ENCODE measurements at places on chromosomes 1 and 21.
A peak's percentile ranks its signal among the peaks of the same experiment; 100 is the strongest.

- DNase-seq: peak; percentile 91
Measured at GRCh38 chr1:32066489-32066873, 6.3 kb upstream of the TMEM39B start.

- DNase-seq: no peak
Measured at GRCh38 chr1:151128800-151129199, 17.6 kb downstream of the SEMA6C start.

DNA sequence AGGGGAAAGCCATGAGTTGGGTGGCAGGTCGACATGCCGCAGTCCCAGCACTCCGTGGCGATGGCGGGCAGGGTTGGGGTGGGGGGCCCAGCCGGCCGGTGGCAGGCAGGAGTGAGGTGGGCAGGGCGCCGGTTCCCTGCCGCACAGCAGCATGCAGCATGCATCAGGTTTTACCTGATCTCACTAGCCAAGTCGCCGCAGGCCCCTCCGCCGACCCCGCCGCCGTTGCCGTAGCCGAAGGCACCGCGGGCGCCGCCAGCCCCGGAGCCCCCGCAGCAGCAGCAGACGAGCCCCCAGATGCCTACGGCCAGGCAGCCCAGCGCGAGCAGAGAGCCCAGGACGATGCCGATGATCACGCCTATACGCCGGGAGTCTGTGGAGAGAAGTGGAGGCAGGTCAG, 6.7 kb downstream of the VSIG8 start:
- no peak for DNase-seq

- DNase-seq: no peak
Measured at GRCh38 chr1:87346130-87346814, 17.6 kb downstream of the LMO4 start.

DNA sequence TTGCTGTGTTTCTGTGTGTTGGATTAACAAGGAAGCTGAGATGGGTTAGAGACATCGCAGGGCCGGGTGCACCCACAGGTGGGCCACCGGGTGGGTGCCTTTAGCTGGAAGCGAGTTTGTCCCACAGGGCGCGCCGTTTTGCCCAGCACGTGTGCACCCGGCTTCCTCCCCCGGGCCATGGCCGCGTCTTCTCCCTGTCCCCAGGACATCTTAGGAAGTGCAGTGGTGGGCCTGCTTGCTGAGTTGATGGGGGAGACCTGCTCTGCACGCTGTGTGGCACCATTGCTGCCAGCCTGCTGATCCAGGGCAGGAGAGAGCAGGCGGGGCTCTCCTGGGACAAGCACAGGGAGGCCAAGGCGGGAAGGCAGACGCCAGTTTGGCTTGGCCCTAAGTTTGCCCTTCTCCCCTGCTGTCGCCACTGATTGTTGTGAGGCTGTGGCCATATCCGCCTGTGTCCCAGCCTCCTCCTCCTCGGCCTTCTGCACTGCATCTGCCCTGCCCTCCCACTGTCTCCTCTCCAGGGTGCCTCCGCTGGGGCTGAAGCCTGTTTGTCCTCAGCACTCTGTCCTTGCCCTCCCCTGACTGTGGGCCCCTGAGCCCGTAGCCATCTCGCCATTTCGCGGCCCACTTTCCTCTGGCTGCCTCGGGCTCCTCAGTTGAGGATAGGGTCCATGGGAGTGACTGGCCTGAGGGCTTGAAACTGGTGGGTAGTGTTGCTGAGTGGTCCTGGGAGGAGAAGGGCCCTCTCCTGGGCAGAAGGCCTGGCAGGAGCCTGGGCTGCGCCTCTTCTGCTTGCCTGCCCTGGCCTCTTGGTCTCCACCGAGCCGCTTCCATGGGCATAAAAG, 47.6 kb downstream of the PKNOX1 start:
- no peak for DNase-seq

DNA sequence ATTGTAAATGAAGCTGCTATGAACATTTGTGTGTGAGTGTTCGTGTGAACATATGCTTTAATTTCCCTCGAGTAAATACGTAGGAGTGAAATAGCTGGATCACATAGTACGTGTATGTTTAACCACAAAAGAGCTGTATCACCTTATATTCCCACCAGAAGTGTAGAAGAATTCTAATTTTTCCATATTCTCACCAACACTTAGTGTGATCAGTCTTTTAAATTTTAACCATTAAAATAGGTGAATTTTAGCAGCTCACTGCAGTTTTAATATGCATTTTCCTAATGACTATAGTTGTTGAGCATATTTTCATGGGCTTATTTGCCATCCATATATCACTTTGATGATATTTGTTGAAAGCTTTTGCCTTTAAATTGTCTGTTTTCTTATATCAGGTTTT, 741.2 kb downstream of the PTPRU start:
- DNase-seq: no peak

- peak; percentile 50 for DNase-seq
Measured at GRCh38 chr1:172549621-172550280, 16.8 kb downstream of the SUCO start.

DNA sequence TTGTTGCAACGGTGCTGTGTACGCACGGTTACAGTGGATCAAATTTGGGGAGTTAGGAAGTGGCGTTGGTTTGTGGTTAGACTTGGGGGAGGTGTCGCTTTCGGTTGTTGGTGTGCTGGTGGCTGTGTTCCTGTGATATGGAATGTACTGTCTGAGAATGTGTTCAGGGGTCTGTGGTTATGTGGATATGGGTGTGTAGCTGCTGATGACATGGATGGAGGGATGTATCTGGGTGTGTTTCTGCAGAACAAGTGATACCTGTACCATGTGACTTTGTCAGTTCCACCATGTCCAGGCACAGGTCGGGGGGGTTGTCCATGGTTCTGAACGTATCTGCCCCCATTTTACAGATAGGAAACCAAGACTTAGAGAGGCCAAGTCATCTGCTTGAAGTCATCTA, 22.7 kb downstream of the PAX7 start:
- no peak for DNase-seq

DNA sequence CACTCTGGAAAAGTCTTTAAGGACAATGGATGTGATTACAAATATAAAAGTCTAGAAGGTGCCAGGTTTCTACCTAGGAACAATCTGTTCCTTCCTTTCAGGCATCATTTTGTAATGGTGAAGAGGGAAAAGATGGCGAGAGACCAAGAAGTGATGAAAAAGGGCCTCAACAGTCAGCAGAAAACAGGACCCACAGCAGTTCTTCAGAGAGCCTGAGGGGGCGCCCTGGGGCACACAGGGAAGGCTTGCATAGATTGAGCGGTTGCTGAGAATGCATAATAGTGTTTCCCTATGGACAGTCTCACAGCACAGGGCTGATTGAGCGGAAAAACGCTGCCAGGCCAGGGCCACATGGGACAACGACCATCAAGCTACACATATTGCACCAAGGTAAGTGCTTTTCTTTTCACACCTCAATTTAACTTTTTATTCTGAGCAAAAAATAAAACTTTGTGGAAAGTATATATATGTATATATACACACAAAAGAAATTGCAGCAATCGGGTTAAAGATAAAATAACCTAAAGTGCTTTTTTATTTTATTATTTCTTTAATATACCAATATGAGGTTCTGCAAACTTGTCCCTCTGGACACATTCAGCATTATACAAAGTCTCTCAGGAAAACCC, 3.1 kb upstream of the YRDC start:
- DNase-seq: peak; percentile 89

GRCh38 chr1:161032409-161032808, 6.4 kb downstream of the TSTD1 start:
- peak; percentile 64 for DNase-seq

DNA sequence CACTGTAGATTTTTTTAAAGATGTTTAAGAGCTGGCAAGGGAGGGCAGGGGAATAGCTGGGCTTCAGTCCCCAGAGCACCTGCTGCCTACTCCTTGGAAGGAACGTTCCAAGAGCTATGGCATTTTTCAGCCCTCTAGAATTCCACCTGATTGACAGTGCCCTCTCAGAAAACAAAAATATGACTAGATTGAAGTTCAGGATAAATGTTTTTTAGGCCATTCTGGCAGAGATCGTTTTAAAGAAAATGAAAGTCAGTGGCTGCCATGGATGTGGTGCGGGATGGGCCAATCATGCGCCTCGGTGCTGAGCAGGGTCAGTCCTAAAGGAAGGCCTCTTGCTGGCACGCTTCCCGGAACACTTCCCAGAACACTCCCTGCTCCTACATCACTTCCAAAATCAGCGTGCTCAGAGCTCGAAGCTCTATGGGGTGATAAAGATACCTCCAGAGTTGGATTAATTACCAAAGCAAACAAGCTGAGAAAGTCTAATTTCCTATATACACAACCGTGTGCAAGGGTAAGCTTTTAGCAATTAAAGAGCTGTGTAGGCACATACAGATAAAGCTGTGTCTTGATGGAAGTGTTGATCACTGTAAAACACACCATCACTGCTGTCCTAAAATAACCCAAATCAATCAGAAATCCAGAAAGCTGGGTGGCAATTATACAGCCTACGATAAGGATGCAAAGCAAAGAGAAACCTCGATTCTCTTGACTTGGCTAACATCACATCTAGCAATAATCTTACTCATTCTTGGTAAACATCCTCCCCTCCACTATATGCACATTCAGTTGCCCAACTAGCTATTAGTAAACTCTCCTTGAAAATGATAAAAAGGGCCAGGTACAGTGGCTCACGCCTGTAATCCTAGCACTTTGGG, 34.6 kb downstream of the TGFBR3 start:
- DNase-seq: peak; percentile 85

DNA sequence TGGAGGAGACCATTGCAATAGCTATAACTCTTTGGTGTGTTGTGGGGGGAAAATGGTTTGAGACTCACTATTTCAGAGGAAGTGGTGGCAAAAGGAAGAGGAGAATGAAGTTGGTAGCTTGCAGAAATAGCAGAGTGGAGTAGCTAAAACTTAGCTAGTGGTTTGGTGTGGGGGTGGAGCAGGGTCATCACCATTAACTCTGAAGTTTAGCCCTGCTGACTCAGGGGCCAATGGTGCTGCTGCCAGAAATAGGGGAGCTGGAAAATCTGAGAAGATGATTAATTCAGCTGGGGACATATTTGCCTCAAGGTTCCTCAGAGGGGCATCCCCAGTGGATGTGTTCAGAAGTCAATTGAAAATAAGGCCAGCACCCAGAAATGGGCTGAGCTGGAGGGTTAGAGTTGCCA, 65.4 kb downstream of the RUNX1 start:
- peak; percentile 35 for DNase-seq

GRCh38 chr21:16079830-16080229, 350.0 kb downstream of the USP25 start:
- peak; percentile 78 for DNase-seq

GRCh38 chr1:5164158-5164557, 509.7 kb downstream of the AJAP1 start:
- DNase-seq: no peak

DNA sequence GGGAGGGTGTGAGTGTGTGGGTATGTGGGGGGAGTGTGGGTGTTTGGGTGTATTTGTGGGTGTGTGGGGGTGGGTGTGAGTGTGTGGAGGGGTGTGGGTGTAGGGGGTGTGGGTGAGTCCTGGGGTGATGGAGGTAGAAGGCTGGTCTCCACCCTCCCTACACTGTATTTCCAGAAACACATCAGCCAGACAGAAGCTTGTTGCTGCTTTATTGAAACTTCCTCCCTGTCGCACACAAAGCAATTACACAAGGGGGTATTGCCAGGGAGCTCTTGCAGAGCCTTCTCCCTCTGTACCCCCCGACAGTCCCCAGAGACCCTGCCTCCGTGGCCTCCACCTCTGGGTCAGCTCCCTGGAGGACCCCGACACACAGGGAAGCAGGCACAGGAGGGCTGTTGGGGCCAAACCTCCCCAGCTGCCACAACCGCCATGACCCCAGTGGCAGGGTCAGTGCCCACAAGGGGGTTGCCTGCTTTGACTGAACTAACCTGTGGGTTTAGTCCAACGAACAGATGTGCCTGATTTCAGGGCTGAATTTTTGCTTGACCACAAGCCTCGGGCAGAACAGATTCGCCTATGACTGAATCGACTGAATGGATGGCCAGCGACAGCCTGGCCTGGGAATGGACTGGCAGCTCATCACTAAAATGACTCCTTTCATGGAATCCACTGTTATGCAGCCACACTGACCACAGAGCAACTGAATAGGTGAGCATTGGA, 9.1 kb upstream of the MATN1 start:
- peak; percentile 9 for DNase-seq

DNA sequence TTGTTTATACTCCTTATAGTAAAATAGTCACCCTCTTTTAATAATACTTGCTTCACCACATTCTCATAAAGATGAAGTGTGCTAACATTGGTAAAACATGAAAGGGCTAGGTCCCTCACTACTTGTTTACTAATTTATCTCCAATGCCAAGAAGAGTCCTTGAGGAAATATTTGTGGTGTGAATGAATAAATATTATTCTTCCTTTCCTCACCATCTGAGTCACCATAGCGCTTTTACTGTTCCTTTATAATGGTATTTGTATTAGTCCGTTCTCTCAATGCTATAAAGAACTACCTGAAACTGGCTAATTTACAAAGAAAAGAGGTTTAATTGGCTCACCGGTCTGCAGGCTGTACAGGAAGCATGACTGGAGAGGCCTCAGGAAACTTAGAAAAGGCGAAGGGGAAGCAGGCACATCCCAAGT, 222.8 kb upstream of the ZRANB2 start:
- DNase-seq: peak; percentile 68

DNA sequence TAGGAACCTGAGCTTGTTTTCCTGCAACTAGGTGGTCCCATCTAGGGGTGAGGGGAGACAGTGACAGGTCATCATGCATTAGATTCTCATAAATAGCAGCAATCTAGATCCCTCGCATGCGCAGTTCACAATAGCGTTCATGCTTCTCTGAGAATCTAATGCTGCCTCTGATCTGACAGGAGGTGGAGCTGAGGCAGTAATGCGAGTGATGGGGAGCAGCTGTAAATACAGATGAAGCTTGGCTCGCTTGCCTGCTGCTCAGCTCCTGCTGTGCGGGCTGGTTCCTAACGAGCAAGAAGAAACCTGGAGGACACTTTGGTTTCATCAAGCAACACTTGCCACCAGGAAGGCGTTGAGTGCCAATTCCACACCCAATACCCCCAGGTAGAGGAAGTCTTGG, 95.1 kb upstream of the OLIG2 start:
- DNase-seq: no peak

DNA sequence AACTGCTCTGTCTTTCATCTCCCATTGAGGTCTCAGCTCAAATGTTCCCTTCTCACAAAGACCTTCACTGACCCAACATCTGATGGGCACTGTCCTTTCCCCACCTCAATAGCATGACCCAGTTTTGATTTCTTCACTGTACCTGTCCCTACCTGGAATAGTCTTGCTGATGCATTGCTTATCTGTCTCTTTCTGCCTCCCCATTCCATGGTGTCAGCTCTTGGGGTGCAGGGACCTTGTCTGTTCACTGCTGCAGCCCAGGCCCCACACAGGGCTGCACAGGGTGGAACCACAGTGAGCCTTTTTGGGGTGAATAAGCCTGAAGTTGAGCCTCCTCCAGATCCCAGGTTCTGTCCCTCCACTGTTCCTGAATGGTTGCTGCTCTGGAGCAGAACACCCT, 414.9 kb downstream of the PTPRU start:
- DNase-seq: no peak

DNA sequence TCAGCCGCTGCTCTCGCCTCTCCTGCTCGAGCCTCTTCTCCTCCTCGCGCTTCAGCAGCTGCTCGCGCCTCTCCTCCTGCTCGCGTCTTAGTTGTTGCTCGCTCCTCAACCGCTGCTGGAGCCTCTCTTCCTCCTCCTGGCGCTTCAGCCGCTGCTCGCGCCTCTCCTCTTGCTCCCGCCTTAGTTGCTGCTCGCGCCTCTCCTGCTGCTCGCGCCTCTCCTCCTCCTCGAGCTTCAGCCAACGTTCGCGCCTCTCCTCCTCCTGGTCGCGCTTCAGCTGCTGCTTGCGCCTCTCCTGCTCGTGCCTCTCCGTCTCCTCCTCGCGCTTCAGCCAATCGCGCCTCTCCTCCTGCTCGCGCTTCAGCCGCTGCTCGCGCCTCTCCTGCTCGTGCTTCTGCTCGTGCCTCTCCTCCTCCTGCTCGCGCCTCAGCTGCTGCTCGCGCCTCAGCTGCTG, 3.7 kb downstream of the TCHH start:
- DNase-seq: no peak

All from cardiac fibroblast (primary cell).